NCI-H460 (cell line): ENCODE measurements at places on chromosomes 12 and 14. TPM values are rescaled to one million over a fixed set of nuclear protein-coding genes. Genes with fewer than 3 reads are reported as not detected.

GRCh38 chr12:106281804-106282203 lies 20.7 kb upstream of the TCP11L2 start:
- DNase-seq, result no peak

DNA sequence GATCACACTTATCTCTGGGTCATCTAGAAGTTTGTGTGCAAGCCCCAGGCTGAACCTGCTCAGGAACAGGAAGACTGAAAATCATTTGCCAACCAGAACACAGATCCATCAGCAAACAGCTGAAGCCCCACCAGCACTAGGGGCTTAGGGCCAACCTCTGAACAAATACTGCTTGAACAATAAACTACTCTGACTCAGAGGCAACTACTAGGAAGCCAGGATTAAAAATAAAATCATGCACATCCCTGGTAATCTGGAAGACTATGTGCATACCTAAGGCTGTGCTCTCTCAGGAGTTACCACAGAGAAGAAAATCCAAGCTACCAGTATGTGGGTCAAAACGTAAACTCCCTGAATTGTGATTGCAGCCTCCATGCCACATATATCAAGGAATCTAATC lies 15.9 kb downstream of the GALNT8 start:
- no peak for DNase-seq

GRCh38 chr12:13666806-13667205 lies 314.6 kb downstream of the GRIN2B start:
- no peak for DNase-seq

DNA sequence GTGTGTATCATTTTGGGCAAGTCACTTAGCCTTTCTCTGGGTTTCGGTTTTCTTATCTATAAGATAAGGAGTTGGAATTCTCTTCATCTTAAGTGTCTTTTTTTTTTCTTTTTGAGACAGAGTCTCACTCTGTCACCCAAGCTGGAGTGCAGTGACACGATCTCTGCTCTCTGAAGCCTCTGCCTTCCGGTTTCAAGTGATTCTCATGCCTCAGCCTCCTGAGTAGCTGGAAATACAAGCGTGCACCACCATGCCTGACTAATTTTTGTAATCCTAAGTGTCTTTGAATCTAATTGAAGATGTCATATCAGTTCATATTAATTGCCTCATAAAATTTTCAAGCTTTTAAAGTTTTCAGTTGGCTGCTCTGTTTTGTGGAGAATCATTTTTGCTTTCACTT lies 4.0 kb downstream of the SRGAP1 start:
- no peak for DNase-seq

DNA sequence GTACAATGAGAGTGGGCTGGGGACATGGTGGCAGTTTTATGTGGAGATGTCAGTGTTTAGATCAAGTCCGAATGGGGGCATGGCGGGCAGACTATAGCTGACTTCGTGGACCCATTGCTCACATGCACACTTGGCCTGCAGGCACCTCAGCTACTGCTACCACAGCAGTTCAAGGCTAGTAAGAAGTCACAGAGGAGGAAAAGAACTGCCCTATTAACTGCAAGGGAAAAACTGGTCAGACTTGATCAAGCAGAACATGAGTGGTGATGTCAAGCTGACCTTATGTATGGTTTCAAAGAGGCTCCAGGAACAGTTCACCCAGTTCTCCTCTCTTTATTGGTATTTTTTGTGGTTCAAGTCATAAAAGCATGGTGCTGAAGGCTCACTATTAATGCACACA lies 30.2 kb upstream of the FRS2 start:
- DNase-seq, result no peak

DNA sequence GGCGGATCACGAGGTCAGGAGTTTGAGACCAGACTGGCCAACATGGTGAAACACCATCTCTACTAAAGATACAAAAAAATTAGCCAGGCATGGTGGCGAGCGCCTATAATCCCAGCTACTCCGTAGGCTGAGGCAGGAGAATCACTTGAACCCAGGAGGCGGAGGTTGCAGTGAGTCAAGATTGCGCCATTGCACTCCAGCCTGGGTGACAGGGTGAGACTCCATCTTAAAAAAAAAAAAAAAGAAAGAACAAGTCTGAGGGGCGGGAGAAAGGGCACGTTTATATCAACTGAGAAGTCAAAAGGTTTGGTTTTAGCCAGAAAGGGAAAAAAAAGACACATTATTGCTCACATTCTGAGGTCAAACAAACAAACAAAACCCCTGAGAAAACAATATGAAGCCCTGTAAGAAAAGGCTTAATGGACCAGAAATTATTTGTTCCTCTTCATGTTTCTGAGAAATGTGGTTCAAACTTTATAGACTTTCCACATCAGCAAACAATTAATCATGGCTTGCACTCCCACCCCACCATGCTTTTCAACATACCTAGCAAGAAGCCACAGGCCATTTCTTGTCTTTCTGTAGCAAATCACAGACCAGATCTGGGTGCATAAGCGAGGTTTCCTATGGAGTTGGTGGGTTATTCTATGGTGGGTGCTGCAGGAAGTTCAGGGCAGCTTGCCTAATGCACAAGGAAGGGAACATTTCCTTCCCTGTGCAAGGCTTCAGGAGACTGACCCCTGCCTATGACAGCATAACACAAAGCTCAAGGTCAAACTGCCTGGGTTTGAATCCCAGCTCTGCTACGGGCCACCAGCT lies 80.1 kb downstream of the SSPN start:
- DNase-seq, result no peak

DNA sequence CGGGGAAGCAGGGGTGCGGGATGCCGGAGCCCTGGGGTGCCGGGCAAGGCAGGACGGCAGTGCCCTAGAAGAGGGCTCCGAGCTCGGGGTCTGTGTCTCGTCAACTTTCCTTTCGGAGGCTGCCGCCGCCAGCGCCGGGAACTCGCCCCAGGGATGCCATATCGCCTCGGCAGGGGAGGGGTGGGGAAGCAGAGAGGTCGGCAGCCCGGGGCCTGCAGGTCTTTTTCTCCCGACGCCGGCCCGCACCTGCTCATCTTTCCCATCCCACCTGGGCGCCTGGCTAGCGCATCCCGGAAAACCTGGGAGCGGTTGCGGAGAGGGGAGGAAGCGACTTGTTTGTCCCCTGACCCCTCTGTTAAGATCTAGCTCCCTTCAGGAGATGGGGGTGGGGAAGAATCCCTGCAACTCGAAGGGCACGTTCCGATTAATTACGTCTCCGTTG lies 547 bp downstream of the CNTN1 start:
- no peak for DNase-seq

- DNase-seq, result no peak
Measured at GRCh38 chr14:68627868-68628604, 164.8 kb downstream of the ZFP36L1 start.

DNA sequence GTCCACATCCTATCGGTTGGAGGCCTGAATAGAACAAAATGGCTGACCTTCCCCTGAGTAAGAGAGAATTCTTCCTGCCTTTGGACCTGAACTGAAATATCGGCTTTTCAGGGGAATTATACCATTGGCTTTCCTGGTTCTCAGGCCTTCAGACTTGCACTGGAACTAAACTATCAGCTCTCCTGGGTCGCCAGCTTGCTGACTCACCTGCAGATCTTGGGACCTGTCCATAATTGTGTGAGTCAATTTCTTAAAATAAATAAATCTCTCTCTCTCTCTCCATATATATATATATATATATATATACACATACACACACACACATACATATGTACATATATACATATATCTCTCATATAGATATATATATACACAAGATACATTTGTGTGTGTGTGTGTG lies 41.6 kb downstream of the KCNK10 start:
- DNase-seq, result no peak

GRCh38 chr12:89160716-89161123 lies 191.6 kb downstream of the DUSP6 start:
- DNase-seq, result no peak

- no peak for DNase-seq
Measured at GRCh38 chr14:82438436-82438835, 904.8 kb upstream of the SEL1L start.

The FZD10 gene
- total RNA-seq, result not detected in 2 replicates

The NELL2 gene
- 0.15 and 0.40 TPM in 2 replicates for total RNA-seq

The APOLD1 gene
- total RNA-seq, result 0.42 and 1.4 TPM in 2 replicates
